ENCODE measurements at places on chromosomes 7 and 10. TPM values are rescaled to one million over a fixed set of nuclear protein-coding genes. Genes with fewer than 3 reads are reported as not detected.

- no peak for DNase-seq
These were observed 167.4 kb downstream of the ARHGAP21 start for GRCh38 chr10:24556126-24556749.

PGAM2 gene
- 7.9 TPM for total RNA-seq

- DNase-seq: no peak
These were observed 152.8 kb downstream of the SVIL start for GRCh38 chr10:29481906-29482440.

GRCh38 chr10:117610321-117610720 is 67.8 kb downstream of the EMX2 start:
- DNase-seq: no peak

GRCh38 chr7:80804589-80804988 is 114.3 kb downstream of the SEMA3C start:
- DNase-seq: no peak

GRCh38 chr7:93145354-93145753 is 2.8 kb downstream of the SAMD9L start:
- DNase-seq: no peak

DYNC1I1 gene
- total RNA-seq: 3.3 TPM

GRCh38 chr10:20334559-20334958 is 518.3 kb downstream of the PLXDC2 start:
- DNase-seq: no peak

SMO gene
- total RNA-seq: 13.8 TPM

DNA sequence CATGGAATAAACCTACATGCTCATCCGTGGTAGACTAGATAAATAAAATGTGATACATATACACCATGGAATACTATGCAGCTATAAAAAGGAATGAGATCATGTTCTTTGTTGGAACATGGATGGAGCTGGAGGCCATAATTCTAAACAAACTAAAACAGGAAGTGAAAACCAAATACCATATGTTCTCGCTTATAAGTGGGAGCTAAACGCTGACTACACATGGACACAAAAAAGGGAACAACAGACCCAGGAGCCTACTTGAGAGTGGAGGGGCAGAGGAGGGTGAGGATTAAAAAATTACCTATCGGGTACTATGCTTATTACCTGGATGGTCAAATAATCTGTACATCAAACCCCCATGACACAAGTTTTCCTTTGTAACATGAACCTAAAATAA is 68.7 kb upstream of the SEC61G start:
- no peak for DNase-seq

- no peak for DNase-seq
These were observed 232.0 kb upstream of the NRP1 start for GRCh38 chr10:33566426-33566825.

CACNB2 gene
- 3.6 TPM for total RNA-seq

DNA sequence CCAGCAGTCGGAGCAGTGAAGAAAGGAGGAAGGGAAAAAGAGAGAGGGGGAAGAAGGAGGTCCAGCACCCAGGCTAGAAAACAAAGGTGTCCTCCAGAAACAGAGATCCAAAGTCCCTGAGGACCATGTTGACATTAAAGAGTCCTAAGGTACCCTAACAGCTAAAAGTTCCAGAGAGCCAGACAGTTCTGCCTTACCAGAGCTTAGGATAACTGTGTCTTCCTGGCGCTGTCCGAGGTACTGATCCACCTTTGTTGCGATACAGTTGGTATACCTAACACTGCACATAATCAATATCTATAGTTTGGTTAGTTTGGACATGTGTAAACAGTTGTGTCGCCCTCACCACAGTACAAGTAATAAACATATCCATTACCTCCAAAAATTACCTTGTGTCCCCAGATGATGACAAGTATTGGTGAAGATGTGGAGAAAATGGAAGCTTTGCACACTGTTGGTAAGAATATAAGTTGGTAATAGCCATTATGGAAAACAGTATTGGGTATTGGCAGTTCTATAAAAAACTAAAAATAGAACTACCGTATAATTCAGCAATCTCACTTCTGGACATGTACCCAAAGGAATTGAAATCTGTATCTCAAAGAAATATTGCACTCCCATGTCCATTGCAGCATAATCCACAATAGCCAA is 59.8 kb downstream of the GRID1 start:
- DNase-seq: no peak

GRCh38 chr7:539731-540411 is 20.2 kb upstream of the PDGFA start:
- no peak for DNase-seq

DNA sequence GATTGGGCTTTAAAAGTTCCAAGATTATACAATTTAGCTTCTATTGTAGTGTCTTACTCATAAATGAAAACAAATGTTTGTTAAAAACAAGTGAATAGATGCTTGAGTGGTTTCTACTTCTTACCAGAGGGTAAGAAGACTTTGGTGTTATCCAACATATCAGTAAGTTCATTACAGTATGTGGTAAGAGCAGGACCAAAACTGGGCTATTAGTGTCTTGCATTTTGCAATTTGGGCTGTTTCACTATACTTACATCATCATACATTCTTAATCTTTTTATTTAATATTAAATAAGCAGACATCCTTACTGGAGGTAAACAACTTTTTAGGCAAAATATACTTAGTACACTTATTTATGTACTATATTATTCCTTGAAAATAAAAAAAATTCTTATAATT is 248.4 kb upstream of the HGF start:
- DNase-seq: no peak

GRCh38 chr10:110903280-110904278 is 15.4 kb downstream of the BBIP1 start:
- no peak for DNase-seq

DNA sequence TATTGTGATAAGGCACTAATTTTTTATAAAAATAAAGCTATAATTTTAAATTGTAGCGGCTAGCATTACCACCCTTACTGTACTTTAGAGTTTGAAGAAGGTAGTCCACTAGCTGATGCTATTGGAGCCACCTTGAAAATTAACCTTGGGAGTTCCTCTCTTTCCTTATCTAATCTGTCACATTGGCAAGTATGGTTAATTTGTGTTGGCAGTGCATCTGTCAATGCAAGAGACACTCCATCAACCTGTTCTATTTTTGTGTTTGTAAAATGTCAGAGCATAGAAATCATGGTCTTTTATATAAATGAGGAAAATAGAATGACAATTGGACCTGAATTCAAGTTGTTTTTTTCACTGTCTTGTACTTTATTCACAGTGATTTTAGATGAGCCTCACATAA is 20.5 kb downstream of the GLCCI1 start:
- DNase-seq: no peak

DNA sequence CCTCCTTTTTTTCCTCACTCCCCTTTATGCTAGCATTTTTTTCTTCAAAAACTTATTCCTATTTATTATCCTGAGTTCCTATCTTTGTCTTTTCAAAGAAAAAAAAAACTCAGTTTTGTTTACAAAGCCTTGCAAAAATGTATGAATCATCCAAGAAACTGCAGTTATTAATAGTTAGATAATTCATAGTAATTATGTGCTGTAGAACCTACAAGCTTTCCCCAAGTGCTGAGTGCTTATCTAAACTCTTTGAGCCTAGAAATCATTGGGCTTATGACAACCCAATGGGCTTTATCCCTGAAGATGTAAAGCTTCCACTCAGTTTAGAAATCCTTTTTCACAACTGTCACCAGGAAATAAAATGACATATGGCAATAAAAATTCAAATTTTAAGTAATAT is 145.9 kb upstream of the WNT16 start:
- no peak for DNase-seq

DNA sequence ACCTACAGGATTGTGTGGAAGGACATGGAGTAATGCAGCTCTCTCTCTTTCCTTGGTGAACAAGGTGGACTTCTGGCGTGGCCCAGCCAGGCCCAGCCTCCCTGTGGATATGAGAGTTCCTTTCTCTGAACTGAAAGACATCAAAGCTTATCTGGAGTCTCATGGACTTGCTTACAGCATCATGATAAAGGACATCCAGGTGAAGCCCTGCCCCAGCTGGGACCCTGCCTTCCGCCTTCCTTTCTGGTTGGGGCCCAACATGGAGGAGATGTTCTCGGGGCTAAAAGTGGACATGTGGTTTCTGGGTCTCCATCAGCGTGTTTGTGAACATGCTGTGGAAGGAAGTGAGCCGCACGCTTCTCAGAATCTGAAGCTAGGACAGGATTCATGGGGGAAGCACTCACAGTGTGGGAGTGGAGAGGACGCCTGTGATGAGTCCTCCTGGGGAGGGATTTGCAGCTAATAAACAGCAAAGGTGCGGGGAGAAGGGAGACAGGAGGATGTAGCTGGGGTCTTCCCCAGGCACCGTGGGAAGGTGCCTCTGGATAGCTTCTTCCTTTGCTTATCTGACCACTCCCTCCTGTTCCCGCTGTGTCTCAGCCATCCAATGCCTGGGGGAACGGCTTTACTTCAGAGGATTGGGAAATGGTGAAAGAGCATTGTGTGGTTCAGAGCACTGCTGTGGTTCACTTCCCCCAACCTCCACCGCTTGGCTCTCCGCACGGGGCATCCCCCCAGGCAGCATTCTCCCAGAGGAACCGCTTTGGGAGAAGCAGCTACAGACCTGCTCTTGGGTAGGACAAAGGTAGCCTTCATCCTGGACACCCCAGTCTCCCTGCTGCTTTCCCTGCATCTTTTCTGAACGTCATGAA is 5.5 kb downstream of the CPA5 start:
- DNase-seq: no peak

- DNase-seq: peak; percentile 53
These were observed 25.5 kb downstream of the NYAP1 start for GRCh38 chr7:100509231-100509630.

- DNase-seq: peak; percentile 86
These were observed 952 bp downstream of the DIP2C start for GRCh38 chr10:688312-689120.

DNA sequence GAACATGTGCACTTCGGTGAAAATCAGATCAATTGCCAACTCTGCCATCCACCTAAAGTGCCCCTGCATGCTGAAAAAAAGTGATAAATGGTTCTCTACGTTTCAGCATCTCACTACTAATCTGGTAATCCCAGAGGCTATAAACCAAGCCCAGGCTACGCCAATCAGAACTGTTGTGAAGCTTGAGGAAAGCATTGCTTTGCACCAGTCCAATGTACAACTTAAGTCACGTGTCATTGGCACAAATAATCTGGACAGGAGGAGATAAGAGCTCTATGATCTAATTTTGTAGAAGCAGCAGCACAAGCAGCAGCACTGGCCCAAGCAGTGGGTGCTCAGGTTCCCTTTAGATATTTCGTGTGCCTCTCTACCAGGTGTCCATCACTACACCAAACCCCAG is 4.4 kb upstream of the EGR2 start:
- no peak for DNase-seq

DNA sequence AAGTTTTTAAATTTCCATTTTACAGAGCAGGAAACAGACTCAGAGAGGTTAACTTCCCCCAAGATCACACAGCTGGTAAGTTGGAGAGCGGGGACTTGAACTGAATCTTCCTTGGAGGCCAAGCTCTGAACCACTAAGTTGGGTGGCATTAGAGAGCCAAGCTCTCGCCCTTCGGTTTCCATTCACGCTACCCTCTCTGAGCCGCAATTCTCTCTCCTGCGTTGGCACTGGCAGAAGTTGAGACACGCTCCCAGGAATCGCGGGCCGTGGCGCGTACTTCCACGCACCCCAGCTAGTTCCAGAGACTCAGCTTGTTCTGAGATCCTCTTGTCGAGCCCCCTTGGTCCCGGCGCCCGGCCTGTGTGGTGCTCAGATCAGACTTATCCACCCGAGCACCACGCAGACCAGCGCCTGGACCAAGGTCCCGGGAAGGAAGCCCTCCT is 29.3 kb upstream of the VAX1 start:
- DNase-seq: no peak

DNA sequence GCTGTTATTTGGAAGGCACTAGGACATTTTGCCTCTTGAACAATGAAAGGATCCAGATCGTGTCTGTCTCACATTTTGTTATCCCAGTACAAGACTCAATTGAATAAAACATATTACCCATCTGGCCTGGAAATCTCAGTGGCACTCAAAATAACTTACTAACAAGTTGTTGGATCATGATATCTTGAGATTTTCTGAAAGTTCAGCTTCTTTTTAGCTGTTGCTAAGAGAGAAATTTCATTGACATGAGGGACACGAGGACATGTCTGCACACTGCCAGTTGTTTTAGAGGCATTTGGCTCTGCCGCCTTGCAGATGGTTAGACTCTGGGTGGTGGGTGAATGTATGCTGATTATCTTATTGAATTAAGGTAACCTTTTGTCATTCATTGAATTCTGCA is 41.0 kb downstream of the KAT6B start:
- no peak for DNase-seq

DNA sequence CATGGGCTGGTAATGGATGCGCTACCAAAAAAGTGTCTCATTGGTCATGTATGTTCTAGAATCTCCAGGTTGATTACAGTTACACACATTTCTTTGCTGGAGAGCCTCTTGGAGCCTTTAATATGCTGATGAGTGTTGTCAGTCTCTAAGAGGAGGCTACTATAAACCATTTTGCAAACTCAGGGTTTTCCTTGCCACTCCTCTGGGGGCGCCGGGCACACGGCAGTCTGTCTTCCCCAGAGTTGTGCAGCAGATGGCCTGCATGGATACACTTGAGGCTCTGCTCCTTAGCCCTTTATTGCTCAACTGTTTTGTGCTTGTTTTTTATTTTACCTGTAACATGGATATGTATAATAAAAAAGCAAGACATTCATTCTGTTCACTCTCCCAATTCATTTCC is 196.5 kb downstream of the ACTR3B start:
- no peak for DNase-seq

GARIN1A gene
- 0.26 TPM for total RNA-seq

DNA sequence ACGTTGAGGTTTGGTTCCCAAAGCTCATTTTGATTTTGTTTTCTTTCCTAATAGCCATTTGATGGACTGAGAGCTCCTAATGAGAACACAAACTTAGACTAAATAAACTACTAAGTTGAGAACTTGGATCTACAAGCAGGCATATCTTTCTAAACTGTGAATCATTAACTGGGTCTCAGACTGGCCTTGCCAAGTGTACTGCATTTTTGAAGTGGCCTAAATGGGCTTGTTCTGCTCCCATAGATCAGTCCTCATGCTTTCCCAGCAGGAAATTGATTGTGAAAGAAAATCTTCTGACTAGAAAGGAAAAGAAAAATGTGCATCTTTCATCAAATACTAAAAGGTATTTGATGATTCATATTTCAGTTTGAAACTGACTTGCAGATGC is 46.7 kb upstream of the RBM33 start:
- no peak for DNase-seq

DNA sequence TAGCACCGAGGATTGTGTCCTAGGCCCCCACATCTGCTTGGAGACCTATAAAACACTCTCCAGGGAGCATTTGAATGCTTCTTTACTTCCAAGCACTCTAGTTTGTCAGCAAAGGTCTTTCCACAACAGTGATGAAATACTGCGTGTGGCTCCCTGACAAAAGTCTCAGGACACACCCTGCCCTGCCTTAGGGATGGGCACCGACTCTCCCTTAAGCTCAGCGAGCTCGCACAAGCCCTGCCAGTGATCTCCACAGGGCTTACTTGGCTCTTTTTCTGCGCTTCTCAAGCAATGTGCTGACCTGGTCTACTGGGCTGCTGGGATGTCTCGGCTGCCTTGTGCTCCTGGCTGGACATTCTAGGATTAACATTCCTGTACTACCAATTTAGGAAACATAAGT is 84.3 kb upstream of the MPP7 start:
- DNase-seq: peak; percentile 39

GRCh38 chr10:69847883-69848282 is 46.2 kb downstream of the COL13A1 start:
- no peak for DNase-seq

SGCE gene
- 16.8 TPM for total RNA-seq

ANKRD30A gene
- total RNA-seq: 0.11 TPM

RBM28 gene
- 16.2 TPM for total RNA-seq

LRIT1 gene
- total RNA-seq: 0.19 TPM

GRCh38 chr7:37352974-37353948 is 95.4 kb downstream of the ELMO1 start:
- peak; percentile 49 for DNase-seq

GRCh38 chr7:157360483-157361025 is 23.8 kb downstream of the DNAJB6 start:
- DNase-seq: no peak

Measured in lower leg skin (tissue), 4 donors.